ENCODE measurements at places on chromosomes 3 and 15. TPM values are rescaled to one million over a fixed set of nuclear protein-coding genes. Genes with fewer than 3 reads are reported as not detected.

DNA sequence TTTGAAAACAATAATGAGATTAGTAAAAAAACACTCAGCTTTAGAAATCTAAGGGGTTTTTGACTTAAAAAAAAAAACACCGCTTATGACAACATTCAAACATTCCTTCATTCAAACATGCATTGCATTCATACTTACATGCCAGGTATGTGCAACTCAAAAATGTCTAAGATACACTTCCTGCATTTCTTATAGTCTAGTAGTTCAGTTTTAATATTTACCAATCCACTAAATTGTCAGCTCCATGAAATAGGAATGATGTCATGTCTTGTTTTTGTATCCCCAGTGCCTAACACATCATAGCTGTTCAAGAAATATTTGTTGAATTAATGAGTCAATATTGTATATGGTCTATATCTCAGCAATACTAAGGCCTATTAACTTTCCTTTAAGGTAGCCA, 51.7 kb downstream of the EIF4E3 start:
- no peaks in the 10 kb centered on the region for H3K27me3 ChIP-seq
- H3K4me3 ChIP-seq = no peak overlapping the region
- DNase-seq = no peak
- peaks cover 2% of the 10 kb centered on the region for H3K36me3 ChIP-seq

SQOR gene
- 108 TPM for total RNA-seq

DNA sequence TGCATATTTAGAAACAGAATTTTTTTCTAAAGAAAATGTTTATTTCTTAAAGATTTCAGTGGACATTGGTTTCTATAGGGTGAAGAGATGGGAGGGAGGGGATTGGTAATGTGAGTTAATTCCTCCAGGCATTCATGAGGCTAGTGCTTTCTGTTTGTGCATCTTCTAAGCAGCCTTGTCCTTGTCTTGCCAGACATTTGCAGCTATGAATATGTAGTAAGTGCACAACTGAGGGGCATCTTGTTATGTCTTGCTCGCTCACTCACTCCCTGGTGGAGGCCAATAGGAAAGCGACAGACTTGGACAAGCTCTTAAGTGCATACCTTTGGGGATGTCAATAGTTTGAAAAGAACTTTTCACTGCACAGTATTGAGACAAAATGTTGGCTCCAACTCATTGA, 92.5 kb upstream of the ATP10A start:
- H3K36me3 ChIP-seq = peaks cover 5% of the 10 kb centered on the region
- H3K27ac ChIP-seq = no peak overlapping the region
- DNase-seq = no peak
- no peaks in the 10 kb centered on the region for H3K4me1 ChIP-seq
- H3K27me3 ChIP-seq = peaks cover 3% of the 10 kb centered on the region
- no peak overlapping the region for H3K4me3 ChIP-seq

DNA sequence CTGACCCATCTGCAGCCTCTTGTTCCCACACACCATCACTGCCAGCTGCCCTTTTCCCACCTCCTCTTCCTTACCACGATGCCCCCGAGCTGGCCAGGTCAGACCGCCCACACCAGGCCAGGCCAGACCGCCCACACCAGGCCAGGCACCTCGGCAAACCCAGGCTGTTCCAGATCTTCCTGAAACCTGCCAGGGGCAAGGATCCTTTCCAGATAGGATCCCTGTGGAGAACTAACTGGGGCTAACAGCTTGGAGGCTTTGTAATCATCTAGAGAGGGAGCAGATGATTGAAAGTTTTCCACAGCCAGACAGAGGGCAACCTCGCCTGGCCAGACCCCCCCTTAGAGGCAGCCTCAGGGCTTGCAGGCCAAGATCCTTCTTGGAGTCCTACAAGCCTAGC, 287.3 kb upstream of the TLE3 start:
- no peaks in the 10 kb centered on the region for H3K27me3 ChIP-seq
- no peak for DNase-seq
- H3K4me1 ChIP-seq = no peaks in the 10 kb centered on the region
- H3K36me3 ChIP-seq = no peaks in the 10 kb centered on the region
- no peak overlapping the region for H3K27ac ChIP-seq

GRCh38 chr3:41751597-41751996, 210.3 kb downstream of the ULK4 start:
- H3K36me3 ChIP-seq = peaks cover 6% of the 10 kb centered on the region
- peaks cover 13% of the 10 kb centered on the region for H3K4me1 ChIP-seq
- DNase-seq = peak; percentile 7
- no peak overlapping the region for H3K27ac ChIP-seq
- no peak overlapping the region for H3K4me3 ChIP-seq

- H3K27ac ChIP-seq = no peak overlapping the region
- H3K4me3 ChIP-seq = no peak overlapping the region
- H3K36me3 ChIP-seq = no peaks in the 10 kb centered on the region
- H3K27me3 ChIP-seq = no peaks in the 10 kb centered on the region
- H3K4me1 ChIP-seq = peaks cover 18% of the 10 kb centered on the region
Observed at GRCh38 chr3:177451301-177451750, 254.0 kb upstream of the TBL1XR1 start.

DNA sequence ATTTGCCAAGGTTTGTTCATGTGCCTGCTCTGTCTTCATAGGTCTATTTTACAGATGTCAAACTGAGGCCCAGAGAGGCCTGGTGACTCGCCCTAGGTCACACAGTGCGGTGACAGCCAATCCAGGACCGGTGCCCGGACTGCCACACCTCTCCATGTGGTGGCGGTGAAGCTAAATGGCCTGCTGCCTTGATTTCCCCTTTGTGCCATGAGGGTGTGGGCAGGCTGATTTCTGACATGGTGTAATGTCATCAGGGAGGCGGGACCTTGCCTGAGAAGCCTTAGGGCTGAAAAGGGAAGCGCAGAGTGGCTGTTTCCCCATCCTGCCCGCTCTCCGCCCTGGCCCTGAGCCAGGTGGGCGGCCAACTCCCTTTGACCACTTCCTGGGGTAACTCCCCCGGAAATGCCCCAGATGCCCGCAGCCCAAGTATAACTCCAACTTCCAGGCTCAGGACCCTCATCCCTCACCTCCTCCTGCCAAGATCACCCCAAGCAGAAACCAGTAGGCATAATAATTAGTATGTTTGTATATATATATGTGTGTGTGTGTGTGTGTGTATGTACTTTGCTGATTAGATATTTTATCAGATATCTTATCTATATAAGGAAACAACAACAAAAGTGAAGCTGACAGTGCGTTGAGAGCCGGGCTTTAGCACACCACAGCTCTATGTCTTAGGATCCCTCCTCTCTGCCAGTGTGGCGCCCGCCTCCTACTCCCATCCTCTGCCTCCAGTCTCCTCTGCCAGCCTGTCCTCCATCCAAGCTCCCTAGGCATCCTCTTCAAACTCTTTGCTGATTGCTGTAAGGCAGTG, 63.9 kb downstream of the IQSEC1 start:
- peaks cover 98% of the 10 kb centered on the region for H3K4me1 ChIP-seq
- H3K4me3 ChIP-seq = peak overlapping the region; percentile 53
- no peaks in the 10 kb centered on the region for H3K27me3 ChIP-seq
- H3K27ac ChIP-seq = peak overlapping the region; percentile 98
- DNase-seq = peak; percentile 76
- peaks cover 24% of the 10 kb centered on the region for H3K36me3 ChIP-seq

DNA sequence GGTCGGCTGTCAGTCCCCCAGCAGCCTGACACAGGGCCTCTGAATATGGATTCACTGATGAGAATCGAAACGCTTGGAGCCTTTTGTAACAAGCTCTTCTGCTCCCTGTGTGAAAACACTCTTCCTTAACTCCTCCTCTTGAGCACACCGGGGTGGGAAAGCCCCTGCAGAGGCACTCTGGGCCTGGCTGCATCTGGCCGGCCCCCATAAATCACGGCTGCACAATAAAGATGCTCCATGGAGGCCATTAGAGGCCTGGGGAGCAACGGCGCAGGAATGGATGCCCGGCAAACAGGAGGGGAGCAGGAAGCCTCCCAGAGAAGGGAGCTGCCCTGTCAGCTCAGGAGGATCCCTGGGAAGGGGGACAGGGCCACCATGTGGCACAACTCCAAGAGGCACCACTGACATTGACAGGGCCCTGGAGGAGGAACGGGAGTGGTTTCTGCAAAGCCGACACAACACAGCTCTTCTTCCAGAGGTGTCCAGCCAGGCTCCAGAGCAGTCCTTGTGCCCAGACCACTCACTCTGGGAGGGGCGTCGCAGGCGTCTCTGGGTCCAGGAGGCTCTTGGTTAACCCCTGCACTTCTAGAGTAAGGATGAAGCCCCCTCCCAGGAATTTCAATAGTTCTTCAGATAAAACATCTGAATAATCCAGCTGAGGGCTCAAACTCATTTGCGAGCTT, 509.3 kb upstream of the PPP2R3A start:
- no peak for DNase-seq
- no peaks in the 10 kb centered on the region for H3K4me1 ChIP-seq
- H3K36me3 ChIP-seq = no peaks in the 10 kb centered on the region
- no peak overlapping the region for H3K27ac ChIP-seq
- peaks cover 2% of the 10 kb centered on the region for H3K27me3 ChIP-seq
- no peak overlapping the region for H3K4me3 ChIP-seq

DNA sequence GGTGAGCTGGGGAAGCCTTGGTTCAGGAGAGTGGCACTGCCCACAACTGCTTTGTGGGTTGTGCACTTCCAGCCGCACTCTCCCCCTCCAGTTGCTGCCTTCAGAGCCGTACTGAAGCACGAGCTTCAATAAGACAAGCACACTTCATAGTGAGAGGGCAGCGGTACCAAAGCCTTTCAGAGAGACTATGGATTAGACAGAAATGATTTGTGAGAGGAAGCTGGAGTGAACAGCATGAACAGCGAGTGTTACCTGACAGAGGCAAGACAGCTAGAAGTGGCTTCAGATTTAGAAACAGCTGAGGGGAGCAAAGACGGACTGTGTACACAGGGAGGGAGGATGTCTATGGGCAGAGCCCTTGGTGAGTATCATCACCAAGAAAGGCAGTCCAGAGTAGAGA, 31.1 kb downstream of the HCLS1 start:
- H3K4me3 ChIP-seq = no peak overlapping the region
- H3K27ac ChIP-seq = peak overlapping the region; percentile 30
- H3K27me3 ChIP-seq = no peaks in the 10 kb centered on the region

- no peak overlapping the region for H3K4me3 ChIP-seq
- H3K27ac ChIP-seq = no peak overlapping the region
- DNase-seq = no peak
- H3K4me1 ChIP-seq = no peaks in the 10 kb centered on the region
Observed at GRCh38 chr3:70631716-70632307, 319.4 kb upstream of the MDFIC2 start.

DNA sequence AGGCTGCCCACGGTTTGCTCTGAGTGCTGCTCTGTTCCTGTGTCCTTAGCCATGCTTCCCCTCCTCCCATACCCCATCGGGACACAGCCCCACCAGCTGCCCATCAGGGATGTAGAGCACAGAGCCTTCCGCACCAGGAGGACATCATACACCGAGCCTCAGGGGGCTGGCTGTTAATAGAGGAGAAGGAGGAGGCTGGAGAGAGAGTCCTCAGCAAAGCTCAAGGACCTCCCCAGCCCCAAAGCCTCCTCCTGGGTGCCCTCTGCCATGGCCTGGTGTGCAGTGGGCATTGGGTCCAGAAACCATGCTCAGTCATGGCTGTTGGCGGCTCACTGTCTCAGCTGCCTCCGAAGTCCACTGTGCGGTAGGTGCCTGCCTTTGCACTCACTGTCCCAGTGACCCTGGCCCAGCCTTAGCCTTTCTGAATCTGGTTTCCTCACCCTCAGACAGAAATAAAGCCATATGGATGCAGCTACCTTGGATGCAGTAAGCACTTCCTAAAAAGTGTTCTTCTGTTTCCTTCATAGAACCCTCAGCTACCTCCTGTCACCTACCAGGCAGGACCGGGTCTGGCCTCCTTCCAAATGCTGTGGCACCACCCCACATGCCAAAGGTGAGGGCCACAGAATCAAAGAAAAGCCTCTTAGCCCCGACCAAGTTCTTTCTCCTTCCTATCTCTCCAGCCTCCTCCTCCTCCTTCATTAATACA, 53.9 kb downstream of the ACAD9 start:
- H3K27ac ChIP-seq = no peak overlapping the region
- H3K4me3 ChIP-seq = no peak overlapping the region
- H3K4me1 ChIP-seq = no peaks in the 10 kb centered on the region
- no peaks in the 10 kb centered on the region for H3K36me3 ChIP-seq
- no peaks in the 10 kb centered on the region for H3K27me3 ChIP-seq

DNA sequence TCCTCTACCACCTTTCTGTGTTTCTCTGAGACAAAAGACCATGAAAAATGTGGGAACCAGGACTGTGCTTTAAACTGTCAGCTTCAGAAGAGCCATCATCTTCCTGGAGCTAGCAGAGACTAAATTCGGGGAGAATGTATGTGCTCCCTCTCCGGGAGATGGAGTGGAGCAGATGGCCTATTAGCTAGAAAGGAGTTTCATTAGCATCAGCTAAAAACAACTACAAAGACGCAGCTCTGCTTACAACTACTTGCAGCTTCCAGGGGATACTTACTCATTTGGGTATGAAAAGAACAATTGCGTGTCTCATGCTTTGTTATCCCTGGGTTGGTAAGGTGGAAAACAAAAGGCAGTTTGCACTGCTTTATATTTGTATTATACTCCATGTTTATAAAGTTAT, 159.6 kb downstream of the MFSD1 start:
- H3K27ac ChIP-seq = no peak overlapping the region
- H3K4me3 ChIP-seq = no peak overlapping the region
- no peak for DNase-seq
- H3K27me3 ChIP-seq = no peaks in the 10 kb centered on the region

- no peak for DNase-seq
- H3K4me3 ChIP-seq = no peak overlapping the region
- peaks cover 4% of the 10 kb centered on the region for H3K4me1 ChIP-seq
- H3K27ac ChIP-seq = no peak overlapping the region
Observed at GRCh38 chr15:78682693-78683410, 41.8 kb upstream of the CHRNB4 start.

HRG gene
- total RNA-seq = not detected

MEX3B gene
- 1.3 TPM for total RNA-seq

SLC12A1 gene
- total RNA-seq = not detected

CIAO2A gene
- total RNA-seq = 95.5 TPM

- H3K27ac ChIP-seq = no peak overlapping the region
- H3K4me3 ChIP-seq = no peak overlapping the region
- H3K27me3 ChIP-seq = peaks cover 9% of the 10 kb centered on the region
- no peak for DNase-seq
Observed at GRCh38 chr3:160052385-160053047, 63.9 kb downstream of the IL12A start.

RBMS3 gene
- 1.5 TPM for total RNA-seq

Data from activated CD4-positive, alpha-beta T cell treated with anti-CD3 and anti-CD28 coated beads for 36 hours (primary cell).